ENCODE measurements at places on chromosomes 1 and 21. TPM values are rescaled to one million over a fixed set of nuclear protein-coding genes. Genes with fewer than 3 reads are reported as not detected.

DNA sequence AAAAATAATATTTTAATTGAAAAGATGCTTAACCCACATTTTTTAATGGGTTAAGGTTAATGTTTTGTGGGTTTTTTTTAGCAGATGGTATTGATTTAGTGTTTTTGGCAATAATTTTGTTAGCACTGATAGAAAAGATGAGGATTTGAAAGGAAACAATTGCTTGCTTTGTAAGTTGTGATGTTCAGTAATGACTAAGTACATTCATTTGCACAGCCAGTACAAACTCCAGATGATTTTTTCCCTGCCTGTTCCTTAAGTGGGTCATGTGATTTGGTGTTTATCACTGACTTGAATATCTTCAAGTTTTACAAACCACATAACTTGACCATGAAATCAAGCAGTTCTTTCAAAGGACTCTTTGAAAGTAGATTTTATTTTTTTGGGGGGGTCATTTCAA lies 15.0 kb downstream of the DISP1 start:
- no peak for DNase-seq

DNA sequence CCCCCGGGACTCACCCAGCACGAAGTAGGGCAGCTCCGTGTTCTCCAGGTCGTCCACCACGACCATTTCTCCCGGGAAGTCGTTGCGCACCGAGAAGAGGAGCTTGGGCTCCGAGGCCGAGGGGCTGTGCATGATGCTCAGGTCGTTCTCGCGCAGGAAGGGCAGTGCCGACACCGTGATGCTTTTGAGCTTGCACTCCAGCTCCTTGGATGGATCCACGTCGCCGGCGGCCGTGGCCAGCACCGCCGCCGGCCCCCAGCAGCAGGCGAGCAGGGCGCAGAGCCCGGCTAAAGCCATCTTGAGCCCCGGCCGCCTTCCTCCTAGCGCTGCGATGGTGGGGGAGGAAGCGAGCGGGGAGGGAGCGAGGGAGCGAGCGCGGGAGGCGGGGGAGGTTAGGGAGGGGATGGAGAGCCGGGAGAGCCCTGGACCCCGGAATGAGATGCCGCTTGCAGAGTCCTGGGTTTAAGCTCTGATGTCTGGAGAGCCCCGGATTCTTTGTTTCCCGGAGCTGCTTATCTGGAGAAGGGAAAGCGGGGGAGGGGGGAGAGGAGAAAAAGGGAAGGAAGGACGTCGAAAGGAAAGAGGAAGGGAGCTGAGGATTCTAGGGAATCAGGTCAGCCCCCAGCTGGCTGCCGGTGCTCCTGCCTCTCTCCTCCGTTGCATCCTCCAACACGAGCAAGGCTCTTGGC lies at the start of gene ASTN1:
ASTN1 (minus strand) TSS at position 333 of the 689 bp plus-strand sequence; CDS start at position 297, 36 bp downstream.
- DNase-seq, result no peak

The STUM gene
- not detected for total RNA-seq

DNA sequence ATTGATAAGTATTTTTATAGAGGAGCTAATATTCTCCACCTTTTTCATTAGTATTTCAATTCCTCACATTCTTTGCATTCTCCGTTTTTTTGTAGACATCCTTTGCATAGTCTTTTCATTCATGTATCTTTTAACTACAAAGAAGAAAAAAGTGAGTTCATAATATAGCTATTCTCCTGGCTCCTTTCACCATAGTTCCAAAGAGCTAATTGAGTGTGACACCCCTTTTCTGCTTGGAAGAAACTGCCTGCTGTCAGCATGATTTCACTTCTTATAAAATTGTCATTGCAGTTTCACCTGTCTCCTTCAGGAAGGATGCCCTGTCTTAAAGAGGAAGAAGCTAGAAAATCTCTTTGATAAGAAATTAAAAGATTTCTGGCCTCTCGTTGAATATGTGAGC lies 991.1 kb downstream of the KCNT2 start:
- no peak for DNase-seq

- no peak for DNase-seq
Observed at GRCh38 chr1:88867743-88868521, 23.4 kb downstream of the GTF2B start.

The CASQ1 gene
- total RNA-seq, result not detected

GRCh38 chr1:19872190-19872589 lies 10.0 kb upstream of the OTUD3 start:
- no peak for DNase-seq

DNA sequence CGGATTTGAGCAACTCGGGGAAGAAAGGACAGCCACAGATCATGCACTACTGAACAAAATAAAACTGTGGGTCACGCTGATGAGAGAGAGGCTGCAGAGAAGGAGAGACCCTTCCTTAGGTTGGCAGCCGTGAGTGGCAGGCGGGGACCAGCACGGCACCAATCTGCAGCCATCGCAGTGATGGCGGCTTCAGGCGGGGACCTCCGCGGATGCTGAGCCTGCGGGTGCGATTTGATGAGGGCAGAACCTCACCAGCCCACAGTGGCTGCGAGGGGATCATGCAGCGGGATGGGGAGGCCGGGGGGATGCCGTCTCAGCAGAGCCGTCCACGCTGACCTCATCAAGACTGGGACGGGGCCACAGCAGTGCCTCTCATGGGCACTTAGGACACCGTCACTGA lies 11.8 kb downstream of the ITGB2 start:
- no peak for DNase-seq

GRCh38 chr1:3024588-3024987 lies 3.3 kb downstream of the ACTRT2 start:
- DNase-seq, result peak; percentile 1

The KCNK1 gene
- 0.21 TPM for total RNA-seq

The RXFP4 gene
- 0.29 TPM for total RNA-seq
